Activated T-cell treated with anti-CD3 and anti-CD28 coated beads, Interleukin-2, amount 50 U/mL, for 4 hours (primary cell): ENCODE measurements at places on chromosomes 1 and 21. TPM values are rescaled to one million over a fixed set of nuclear protein-coding genes. Genes with fewer than 3 reads are reported as not detected.

DNA sequence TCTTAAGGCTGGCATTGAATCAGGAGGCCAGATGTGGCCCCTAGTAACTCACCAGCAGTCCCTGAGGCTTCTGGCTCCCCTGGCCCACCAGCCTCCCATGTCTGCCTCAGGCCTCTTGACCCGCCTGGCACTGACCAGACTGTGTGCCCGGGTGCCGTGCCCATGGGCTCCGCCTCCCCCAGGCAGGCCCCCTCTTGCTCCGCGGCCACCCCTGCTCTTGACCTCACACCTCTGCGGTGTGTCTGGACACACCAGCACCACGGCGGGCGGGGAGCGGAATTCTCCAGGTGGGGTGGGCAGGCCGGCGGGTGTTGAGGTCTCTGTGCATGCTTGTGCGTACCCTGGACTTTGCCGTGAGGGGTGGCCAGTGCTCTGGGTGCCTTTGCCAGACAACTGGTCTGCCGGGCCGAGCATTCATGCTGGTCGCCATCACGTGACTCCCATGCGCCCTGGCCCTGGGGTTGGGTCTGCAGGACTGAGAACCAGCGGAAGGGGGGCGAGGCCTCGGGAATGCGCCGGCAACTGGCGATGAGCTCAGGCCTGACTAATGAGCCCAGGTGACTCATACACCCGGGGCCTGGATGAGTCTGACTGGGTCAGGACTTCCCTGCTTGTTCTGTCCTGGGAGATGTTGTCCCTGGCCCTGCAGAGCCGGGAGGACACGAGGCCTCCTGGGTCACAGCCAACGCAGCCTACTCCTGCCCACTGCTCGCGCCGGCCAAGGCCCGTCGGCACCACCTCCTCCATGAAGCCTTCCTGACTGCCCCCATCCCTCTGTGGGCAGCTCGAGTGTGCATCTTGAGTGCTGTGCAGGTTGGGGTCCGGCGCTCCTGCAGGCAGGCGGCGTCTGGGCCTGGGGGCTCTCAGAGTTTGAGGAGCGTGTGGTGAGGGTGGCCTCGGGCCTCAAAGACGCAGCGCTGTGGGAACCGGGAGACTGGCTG lies 22.6 kb downstream of the COL18A1 start:
- no peak for DNase-seq

- no peak for DNase-seq
These were observed 6.4 kb upstream of the SPATC1L start for GRCh38 chr21:46190491-46191131.

GRCh38 chr1:43446881-43447835 lies 6.6 kb downstream of the HYI start:
- DNase-seq: no peak

Gene ALDH4A1
- total RNA-seq: 4.4 TPM

Gene CFHR2
- not detected for total RNA-seq

GRCh38 chr21:20259031-20259867 lies 739.0 kb upstream of the NCAM2 start:
- DNase-seq: no peak

Gene SELENBP1
- 0.82 TPM for total RNA-seq

Gene HPCA
- not detected for total RNA-seq

Gene GJC2
- total RNA-seq: 0.49 TPM

DNA sequence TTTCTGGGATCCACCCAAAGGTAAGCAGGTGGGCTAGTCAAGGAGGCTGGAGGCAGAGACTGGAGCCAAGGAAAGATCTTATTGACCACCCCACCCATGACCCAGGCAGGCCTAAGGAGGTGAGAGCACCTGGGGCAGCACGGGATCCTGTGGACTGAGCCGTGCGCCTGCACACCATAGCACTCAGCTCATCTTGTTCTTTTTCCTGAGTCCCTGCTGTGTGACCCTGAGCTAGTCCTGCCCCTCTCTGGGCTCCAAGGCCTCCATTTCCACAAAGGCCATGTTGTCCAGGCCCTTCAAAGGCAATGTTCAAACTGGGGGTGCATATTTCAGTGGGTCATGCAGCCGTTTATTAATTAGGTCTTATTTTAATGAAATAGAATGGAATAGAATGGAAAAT lies 7.2 kb downstream of the FAM131C start:
- no peak for DNase-seq

GRCh38 chr1:201984446-201984845 lies 2.0 kb downstream of the RNPEP start:
- no peak for DNase-seq

DNA sequence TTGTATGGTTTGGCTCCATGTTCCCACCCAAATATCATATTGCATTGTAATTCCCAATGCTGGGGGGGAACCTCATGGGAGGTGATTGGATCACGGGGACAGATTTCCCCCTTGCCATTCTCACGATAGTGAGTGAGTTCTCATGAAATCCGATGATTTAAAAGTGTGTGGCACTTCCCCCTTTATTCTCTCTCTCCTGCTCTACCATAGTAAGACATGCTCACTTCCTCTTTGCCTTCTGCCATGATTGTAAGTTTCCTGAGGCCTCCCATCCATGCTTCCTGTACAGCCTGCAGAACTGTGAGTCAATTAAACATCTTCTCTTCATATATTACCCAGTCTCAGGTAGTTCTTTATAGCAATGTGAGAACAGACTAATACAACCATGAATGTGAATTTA lies 211.6 kb upstream of the NR5A2 start:
- DNase-seq: no peak

- DNase-seq: no peak
These were observed 7.2 kb downstream of the C1orf35 start for GRCh38 chr1:228095938-228096337.

GRCh38 chr1:206631085-206631509 lies 4.2 kb upstream of the DYRK3 start:
- DNase-seq: peak; percentile 7

DNA sequence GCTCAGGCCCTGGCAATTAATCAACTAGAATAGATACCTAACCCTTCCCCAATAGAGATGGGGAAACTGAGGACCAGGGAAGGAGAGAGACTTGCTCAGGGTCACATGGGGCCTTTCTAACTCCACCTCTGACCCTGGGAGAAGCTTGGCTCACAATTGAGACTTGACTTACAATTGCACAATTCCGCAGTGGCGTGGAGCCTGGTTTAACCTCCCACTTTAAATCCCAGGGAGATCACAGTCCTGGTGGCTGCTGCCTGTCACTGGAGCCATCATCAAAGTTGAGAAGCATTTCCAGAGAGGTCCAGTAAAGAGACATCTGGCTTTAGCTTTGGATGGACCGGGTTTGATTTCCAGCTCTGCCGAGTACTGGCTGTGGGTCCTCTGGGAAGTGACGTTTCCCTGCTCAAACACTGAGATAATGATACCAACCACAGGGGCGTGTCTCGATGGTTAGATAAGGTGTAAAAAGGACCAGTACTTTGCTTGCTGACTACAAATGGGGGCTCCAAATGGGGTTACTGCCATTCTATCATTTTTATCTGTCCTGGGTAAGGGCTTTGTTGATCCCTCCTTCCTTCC lies 39.3 kb downstream of the TRIM62 start:
- DNase-seq: no peak

- no peak for DNase-seq
These were observed 80.9 kb downstream of the LHX9 start for GRCh38 chr1:197998110-197998509.

- DNase-seq: no peak
These were observed 119.1 kb upstream of the RUNX3 start for GRCh38 chr1:25049190-25049589.

- no peak for DNase-seq
These were observed 233.7 kb upstream of the DMRTA2 start for GRCh38 chr1:50656931-50657330.

- DNase-seq: no peak
These were observed 102.8 kb upstream of the ZNF648 start for GRCh38 chr1:182164273-182164672.

DNA sequence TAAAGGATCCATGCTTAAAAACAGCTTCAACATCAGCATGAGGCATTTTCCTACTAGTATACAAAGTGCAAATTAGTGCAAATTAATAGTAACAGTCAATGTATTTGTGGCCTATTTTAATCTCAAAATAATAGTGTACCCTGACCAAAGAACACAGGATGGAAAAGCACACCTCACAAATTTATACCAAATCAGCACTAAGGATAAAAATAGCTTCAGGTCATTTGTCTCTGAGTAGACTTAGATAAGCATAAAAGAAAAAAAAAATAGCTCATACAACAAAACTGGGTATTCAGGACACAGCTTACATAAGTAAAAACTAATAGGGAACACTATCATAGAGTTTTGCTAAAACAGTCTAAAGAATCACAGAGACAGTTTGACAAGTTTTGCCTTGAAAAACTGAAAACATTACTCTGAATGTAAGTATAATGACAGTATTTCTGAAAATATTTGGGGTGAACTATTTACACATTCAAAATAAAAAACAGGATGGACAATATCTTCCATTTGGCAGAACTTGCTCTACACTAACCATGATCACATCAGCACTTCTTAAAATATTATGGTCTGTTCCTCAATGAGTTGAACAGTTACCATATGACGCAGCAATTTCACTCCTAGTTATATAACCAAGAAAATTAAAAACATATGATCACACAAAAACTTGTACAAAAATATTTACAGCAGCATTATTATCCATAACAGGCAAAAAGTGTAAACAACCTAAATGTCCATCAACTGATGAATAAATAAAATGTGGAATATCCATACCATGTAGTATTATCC lies 46.3 kb downstream of the RNF115 start:
- DNase-seq: no peak

DNA sequence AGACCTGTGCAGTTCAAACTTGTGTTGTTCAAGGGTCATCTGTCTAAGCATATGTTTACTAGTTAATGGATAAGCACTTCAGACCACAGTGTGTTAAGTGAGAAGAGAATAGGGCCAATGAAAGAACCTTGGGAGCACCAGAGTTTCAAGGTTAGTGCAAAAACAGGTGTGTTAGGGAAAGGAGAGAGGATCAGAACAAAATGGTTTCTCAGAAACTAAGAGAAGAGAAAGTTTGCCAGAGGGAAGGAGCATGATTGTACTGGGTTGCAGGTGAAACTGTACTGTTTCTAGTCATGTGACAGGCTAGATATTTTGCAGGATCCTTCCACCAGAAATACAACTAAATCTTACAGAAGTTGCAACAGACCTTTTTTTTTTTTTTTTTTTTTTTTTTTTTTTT lies 23.3 kb downstream of the RPRD2 start:
- no peak for DNase-seq

Gene PRRX1
- not detected for total RNA-seq

- no peak for DNase-seq
These were observed 16.7 kb downstream of the DISC1 start for GRCh38 chr1:231643071-231643934.

Gene CYP4Z1
- not detected for total RNA-seq

DNA sequence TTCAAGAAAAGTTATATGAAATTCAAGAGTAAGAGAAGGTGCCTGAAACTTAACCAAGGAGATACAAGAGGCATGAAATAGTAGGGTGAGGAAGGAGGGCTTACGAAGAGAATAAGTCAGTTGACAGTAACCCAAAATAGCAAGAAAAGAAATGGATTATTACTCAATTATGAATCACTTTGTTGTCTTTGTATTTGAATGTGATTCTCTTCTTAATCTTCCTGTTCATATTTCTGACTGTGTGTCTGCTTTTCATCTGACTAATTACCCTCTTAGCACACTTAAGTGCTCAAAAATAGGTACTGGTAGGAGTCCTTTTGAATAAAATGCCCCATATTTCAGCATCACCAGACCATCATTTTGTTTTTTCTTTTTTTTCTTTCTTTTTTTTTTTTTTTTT lies 39.4 kb downstream of the GLMN start:
- DNase-seq: no peak

DNA sequence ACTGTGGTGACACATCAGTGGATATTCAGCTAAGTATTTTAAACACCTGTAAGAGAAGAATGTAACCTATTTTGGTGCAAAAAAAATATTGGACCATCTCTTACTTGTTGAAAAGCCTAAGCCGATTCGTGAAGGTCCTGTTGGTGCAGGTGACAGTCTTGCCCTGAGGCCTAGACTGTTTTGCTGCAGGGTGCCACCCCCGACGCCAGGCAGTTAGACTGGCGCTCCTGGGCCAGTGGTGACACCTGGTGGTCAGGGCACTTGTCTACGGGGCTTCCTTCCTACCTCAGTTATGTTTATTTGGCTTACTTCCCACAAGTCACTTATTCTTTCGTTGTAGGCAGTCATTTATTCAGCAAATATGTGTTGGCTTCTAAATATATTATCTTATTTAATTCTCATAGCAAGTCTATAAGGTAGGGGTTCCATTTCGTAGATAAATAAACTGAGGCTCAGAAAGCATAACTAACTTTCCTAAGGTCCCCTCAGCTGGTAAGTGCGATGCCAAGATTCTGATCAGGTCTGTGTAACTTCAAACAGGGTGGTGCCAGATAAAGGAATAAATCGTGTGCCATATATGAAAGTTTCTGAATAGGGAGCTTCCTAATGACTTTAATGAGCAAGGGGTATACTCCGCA lies 1.9 kb downstream of the EEIG2 start:
- DNase-seq: peak; percentile 75

DNA sequence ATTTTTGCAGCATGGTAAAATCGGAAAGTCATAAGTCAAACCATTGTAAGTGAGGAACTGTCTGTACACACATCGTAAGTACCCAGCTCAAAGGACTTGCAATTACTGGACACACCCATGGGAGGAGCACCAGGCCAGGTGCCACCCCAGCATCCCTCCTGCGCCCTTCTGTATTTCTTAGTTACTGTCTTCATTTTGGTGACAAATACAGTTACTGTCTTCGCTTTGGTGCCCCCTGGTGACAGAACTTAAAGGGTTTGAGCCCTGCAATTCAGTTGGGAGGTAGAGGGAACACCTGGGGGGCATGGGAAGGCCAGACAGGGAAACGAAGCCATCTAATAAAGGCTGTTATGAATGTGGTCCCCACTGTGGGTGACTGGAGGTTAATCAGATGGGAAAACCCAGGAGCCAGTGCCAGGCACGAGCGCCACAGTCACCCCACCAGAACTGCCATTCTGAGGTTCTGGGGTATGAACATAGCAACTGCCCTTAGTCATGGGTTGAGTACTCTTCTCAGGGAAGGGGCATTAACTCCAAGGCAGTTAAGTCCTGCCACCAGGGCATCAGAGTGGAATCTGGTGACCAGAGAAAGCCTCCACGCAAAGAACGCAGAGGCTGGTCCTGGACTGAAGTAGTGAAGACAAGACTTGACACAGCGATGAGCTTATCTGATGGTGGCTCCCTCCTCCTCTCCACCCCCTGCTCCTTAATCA lies 612.9 kb downstream of the PTPRU start:
- no peak for DNase-seq

- no peak for DNase-seq
These were observed 37.3 kb upstream of the HMGN1 start for GRCh38 chr21:39386194-39386593.

DNA sequence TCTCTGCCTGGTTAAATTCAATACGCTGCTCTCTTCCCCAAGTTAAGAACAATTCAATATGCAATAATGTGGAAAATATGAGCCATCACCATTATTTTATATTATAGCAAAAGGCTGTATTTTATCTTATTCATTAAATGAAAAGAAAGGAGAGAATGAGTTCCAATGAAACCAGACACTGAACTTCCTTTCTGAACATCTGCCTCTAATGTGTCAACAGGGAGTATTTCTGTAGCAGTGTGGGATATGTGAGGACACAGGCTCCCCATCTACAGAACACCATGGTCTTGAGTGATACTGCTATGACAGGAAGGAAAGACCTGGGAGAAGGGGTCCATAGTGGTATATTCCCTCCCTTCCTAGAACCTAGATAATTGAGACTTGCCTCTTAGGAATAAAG lies 46.3 kb downstream of the CASQ2 start:
- no peak for DNase-seq

Gene CACNA1S
- not detected for total RNA-seq

Gene RNU1-3
- total RNA-seq: 1,622 TPM

Gene AMY1B
- not detected for total RNA-seq
